ENCODE measurements at places on chromosomes 11 and 22.
A peak's percentile ranks its signal among the peaks of the same experiment; 100 is the strongest.

GRCh38 chr11:77026221-77026620 lies 8.0 kb upstream of the B3GNT6 start:
- DNase-seq: no peak

DNA sequence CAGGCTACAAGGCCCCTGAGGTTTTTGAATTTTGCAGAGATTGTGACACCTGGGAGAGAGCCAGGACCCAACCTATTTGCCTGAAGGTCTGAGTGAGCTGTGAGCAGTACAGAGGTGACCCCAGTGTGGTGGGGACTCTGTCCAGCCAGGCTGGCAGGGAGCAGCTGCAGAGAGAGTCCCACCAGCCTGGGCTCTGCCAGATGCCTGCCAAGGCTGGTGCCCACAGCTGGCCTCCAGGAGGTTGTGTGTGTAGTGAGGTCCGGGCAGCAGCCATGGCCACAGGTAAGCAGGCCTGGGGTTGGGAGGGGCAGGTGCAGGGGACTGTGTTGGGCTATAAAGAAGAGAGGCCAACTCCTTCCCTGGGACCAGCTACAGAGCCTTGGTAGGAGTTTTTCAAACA lies 144.8 kb downstream of the CRYBB2 start:
- DNase-seq: no peak

DNA sequence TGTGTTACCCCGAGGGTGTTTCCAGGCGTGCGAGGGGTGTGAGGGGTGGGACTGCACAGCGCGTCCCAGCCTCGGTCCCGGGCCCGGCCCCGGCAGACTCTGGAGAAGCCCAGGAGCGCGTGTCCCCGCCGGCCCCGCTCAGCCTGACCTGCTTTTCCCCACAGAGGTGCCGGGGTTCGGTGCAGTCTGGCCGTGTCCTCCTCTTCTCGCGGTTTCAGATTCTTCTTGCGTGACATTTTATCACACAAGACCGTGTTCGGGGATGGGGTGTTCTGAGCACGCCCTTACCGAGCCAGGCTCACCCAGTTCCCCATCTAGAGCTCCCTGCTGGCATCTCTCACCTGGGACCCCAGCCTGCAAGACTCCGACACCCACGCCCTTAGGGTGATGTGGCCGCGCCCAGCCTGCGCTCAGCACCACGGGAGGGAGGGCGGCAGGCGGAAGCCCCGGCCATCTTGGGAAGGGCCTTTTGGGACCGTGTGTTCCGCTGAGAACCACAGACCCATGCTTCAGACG lies 775.6 kb downstream of the BRD1 start:
- peak; percentile 0 for DNase-seq

DNA sequence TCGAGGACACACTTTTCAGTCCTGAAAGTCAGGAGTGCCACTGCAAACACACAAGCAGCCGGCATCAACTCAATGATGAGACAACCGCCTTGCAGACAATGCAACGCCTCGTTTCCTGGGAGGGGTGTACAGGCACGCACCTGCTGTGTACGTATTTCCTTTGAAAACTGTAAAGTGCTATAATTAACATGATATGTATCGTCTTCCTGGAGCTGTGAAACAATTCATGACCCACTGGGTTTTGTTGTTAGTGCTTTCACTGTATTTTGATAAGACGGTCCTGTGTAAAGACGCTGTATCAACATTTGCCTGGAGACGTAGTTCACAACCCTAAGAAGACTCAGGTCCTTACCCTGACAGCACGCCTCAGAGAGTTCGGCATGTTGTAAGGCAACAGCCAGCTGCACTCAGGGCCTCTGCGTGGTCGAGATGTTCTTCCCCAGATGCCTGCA lies 105.7 kb upstream of the ANO1 start:
- no peak for DNase-seq

DNA sequence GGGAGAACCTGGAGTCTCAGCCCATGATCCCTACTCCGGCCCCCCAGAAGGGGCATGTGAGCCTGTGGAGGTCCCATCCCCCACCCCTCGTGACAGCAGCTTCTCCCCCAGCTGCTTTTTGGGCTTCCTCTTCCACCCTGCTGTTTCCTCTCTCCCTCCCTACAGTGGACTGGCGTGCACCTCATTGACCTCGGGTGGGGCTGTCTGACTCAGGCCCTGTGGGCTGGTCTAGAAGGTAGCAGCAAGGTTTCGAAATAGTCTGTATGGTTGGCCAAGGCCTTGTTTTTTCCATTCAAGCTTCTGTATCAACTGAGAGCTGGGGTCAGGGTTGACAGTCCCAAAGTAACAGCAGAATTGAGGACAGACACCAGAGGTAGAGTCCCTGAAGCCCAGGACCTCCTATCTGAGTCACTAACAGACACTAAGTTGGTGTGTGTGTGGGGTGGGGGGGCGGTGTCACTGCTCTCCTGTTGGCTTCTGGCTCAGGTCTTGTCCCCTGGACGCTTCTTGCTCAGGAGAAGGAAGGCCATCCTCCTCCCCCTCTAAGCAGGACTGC lies 7.7 kb downstream of the SLC37A2 start:
- DNase-seq: no peak

DNA sequence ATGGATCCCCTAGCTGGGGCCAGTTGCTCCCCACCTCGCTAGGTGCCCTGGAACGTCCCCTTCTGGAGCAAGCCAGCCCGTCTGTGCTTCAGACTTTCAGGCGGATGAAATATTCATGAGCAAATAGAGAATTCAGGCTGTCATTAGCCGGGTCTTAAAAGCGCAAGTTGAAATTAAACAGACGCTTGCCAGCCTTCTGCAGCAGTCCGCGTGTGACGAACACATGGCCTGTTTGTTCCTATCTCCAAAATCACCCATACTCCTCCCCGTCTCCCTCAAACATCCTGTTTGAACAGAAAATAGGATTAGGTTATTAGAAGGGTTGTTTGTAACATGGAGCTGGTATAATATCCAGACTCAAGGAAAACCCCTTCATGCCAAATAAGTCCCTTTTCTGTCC lies 38.7 kb downstream of the MYO18B start:
- DNase-seq: no peak

DNA sequence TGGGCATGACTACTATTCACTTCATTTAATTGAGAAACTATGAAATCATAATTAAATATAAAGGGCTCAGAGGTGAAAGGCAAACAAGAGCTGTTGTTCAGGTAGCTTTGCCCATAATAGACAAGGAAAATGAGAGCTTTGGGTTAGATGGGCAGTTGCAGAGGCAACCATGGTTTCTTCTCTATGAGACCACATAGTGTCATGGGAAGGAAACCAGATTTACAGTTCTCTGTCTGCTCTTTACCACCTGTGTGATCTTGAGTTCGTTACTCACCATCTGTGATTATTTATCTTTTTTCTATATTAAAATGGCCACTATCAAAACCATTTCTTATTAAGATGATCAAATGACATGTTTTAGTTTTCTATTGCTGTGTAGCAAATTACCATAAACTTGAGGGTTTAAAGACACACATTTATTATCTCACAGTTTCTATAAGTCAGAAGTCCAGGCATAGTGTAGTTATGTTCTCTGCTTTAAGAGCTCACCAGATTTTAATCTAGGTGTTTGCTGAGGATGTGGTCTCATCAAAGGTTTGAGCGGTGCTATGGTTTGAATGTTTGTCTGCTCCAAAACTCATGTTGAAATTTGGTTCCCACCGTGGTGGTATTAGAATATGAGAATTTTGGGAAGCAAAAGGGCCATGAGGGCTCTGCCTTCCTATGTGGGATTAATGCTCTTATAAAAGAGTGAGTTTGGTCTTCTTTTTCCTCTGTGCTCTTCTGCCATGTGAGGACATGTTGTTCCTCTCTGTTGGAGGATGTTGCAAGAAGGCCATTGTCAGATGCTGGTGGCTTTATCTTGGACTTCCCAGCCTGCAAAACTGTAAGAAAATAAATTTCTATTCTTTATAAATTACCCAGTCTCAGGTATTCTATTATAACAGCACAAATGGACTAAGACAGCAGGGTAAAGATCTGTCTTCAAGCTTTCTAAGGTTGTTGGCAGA lies 38.2 kb downstream of the OR2AG2 start:
- no peak for DNase-seq
